T-helper 2 cell (primary cell): ENCODE measurements at places on chromosomes 16 and 17.

DNA sequence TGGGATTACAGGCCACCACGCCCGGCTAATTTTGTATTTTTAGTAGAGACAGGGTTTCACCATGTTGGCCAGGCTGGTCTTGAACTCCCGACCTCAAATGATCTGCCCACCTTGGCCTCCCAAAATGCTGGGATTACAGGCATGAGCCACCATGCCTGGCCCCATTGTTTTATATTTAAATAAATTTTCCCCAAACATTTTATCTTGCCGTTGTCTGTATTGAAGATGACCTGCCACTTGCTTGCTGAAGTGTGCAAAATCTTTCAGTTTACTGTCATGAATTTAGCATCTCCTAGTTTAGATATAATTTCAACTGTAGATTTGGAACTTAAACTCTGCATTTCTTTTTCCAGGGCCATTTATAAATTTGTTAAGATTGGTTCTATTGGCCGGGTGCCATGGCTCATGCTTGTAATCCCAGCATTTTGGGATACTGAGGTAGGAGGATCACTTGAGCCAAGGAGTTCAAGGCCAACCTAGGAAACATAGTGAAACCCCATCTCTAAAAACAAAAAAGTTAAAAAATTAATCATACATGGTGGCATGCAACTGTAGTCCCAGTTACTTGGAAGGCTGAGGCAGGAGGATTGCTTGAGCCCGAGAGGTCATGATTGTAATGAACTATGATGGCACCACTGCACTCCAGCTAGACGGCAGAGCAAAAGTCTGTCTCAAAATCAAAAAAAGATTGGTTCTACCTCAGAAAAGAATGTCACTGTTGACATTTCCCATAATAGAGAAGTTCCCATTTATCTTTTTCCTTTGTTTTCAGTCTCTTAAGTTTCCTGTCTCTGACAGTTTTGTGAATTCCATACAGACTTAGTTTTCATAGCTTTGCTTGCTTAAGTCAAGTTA lies 84.4 kb downstream of the VMP1 start:
- no peak for DNase-seq

GRCh38 chr16:77885571-77886295 lies 97.4 kb downstream of the VAT1L start:
- no peak for DNase-seq

- DNase-seq: no peak
These were observed 108.6 kb upstream of the CLEC3A start for GRCh38 chr16:77913738-77914253.

GRCh38 chr16:81035398-81035974 lies at the start of gene ATMIN:
Gene ATMIN (plus strand): TSS chr16:81035842. CDS start chr16:81035871, 29 bp downstream.
- peak; percentile 79 for DNase-seq

- DNase-seq: no peak
These were observed 24.5 kb downstream of the UNK start for GRCh38 chr17:75808905-75809621.

GRCh38 chr17:77354670-77355455 lies 214.1 kb downstream of the SEC14L1 start:
- no peak for DNase-seq

- DNase-seq: no peak
These were observed 24.7 kb downstream of the PSMD7 start for GRCh38 chr16:74321356-74321755.

GRCh38 chr16:89791278-89791995 lies 25.0 kb downstream of the FANCA start:
- DNase-seq: no peak

GRCh38 chr16:81610144-81610842 lies 165.7 kb downstream of the CMIP start:
- no peak for DNase-seq

DNA sequence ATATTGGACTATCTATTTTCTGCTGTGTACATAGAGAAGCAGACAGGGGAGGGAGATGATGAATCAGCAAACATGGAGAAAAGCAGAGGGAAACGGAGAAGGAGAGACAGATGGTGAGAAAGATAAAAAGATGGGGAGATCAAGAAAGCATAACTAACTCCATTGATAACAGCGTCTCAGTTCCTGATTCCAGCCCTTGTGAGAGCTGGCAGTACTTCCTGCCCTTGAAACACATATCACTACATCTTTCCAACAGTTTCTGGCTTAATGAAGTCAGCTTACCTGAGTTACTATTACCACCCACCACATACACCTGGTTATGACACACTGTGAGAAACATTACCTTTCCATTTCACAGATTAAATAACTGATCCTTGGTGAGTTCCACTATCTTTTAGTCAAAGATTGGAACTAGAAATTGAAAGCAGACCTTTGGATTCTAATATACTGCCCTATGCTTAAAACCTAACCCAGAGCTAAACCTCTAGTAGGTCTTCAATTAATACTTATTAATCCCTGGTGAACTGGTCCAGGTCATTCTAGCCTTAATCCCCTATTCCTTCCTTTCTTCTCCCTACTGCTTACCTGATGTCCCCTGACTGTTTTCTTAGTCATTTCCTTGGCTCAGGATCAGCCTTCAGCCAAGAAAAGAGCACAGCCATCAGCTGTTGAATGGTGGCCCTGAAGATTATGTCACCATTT lies 346.6 kb upstream of the CCL2 start:
- no peak for DNase-seq

GRCh38 chr17:57292091-57292490 lies 35.8 kb downstream of the MSI2 start:
- no peak for DNase-seq

DNA sequence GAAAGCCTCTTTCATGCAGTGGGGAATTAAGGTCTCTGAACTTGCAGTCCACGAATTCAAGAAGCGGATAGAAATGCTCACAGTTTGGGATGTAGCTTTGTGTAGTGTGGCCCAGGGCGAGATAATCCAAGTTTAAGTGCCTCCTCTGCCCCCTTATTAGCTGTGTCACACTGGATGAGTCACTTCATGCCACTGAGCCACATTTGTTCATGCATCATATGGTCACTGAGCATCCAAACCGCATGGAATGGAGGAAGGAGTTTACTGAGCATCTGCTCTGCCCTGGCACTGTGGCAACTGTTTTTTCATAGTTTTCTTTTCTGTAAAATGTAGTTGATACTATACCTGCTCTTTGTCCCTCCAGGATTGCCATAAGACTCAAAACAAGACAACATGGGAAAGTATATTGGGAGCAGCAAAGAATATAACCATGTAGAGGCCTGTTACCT lies 15.1 kb upstream of the DHX8 start:
- no peak for DNase-seq

DNA sequence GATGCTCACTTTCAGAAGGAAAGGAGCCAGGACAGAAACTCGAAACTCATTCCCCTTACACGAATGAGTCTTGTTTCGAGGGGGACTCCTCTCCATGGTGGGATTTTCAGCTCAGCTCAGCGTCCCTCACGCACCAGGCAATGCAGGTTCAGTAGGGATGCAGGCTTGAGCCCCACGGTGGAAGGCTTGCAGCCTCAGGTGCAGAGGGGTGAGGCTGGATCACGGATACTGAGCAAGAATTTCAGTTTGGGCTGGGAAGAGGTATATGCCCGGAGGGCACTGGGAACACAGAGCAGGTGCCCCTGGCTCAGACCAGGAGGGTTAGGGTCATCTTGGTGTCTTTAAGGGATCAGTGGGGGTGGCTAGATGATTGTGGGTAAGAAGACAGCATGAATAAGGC lies 344.9 kb upstream of the TNRC6C start:
- DNase-seq: no peak

DNA sequence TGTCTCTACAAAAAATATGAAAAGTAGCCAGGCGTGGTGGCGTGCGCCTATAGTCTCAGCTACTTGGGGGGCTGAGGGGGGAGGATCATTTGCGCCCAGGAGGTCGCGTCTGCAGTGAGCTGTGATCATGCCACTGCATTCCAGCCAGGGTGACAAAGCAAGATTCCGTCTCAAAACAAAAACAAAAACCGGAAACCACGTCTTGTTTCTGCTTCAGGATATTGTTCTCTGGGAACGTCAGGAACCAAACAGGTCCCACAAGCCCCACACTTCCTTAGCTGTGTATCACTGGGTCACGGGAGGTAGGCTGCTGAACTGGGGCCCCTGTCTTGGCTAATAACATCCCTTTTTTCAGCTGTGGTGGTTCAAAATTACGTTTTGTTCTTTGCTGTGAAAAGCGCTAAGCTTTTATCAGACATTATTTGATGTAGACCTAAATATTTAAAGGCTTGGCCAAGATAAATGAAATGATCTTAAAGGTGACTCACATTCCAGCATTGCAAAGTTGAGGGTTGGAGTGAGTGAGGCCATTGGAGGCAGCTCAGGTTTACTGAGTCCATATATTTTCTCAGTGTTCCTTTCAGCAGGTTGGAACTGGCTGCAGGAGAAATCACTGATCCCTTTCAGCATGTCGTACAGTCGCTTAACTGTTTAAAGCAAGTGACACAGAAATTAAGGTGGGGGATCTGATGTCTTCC lies 16.4 kb upstream of the SEC14L1 start:
- no peak for DNase-seq

GRCh38 chr17:74918906-74919305 lies 4.1 kb downstream of the USH1G start:
- no peak for DNase-seq

DNA sequence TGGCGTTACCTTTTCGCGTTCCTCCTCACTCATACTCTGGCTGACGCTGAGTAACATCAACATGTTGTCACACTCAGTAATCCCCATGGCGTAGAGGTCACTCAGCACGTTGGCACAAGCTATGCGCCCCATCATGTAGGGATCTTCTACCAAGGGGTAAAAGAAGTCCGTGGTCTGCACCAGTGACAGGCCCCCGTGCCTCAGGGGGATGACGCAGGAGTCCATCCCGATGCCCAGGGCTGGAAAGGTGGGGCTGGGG lies 596 bp downstream of the SEPHS2 start:
- no peak for DNase-seq

GRCh38 chr16:51818342-51818944 lies 667.4 kb upstream of the SALL1 start:
- no peak for DNase-seq

- no peak for DNase-seq
These were observed 800.6 kb upstream of the SOX9 start for GRCh38 chr17:71320009-71320796.

DNA sequence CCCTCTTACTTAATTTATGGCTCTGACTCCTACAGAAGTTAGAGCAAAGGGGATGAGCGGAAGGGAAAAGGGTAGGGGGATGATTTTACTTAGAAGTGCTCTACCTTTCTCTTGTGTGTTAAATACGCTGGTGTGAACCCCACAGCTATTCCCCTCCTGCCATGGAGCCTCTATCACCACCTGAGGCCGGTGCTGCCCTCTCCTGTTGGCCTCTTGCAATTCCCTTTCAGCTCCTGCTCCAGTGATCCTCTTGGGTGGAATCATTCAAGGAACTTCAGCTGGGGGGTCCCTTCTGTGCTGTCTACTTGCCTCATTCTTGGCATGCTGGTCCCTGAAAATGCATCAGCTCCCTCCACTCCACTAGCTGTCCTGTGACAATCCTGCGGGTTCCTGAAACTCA lies 41.8 kb upstream of the CDH8 start:
- DNase-seq: no peak

DNA sequence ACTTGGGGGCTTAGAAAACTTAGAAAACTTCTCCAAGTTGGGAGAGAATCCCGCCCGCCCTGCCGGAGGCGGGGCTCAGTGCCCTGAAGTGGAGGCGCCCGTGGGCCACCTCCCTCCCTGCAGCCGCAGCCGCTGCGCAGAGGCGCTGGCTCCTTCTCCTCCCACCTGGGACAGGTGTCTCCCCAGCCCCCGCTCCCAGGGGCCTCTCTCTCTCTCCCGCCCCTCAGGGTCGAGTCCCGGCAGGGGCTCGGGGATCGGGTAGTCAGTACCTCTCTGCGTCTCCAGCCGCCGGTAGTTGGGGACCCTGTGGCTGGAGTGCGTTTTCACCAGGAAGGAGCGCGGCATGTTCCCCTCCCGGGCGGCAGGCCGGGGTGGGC lies 257 bp downstream of the SNAI3 start:
- peak; percentile 41 for DNase-seq

- no peak for DNase-seq
These were observed 156.7 kb downstream of the ZNF423 start for GRCh38 chr16:49698931-49699840.

DNA sequence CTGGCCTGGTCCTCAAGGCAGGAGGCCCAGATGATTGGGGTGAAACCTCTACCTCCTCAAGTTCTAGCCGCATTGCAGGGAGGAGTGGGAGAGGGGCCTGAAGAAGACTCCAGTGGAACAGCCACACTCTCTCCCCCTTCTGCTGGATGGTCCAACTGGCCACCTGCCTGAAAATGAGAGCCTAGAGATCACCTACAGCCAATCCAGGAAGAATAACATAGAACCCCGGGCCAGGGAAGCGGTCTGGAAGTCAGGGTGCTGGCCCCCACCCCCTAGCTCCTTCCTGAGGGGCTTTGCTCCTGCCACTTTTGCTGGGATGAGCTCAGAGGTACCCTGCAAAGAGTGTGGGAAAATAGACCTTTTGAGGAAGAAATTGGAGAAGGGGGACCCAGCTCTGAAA lies 1.8 kb downstream of the SLC6A2 start:
- DNase-seq: no peak

DNA sequence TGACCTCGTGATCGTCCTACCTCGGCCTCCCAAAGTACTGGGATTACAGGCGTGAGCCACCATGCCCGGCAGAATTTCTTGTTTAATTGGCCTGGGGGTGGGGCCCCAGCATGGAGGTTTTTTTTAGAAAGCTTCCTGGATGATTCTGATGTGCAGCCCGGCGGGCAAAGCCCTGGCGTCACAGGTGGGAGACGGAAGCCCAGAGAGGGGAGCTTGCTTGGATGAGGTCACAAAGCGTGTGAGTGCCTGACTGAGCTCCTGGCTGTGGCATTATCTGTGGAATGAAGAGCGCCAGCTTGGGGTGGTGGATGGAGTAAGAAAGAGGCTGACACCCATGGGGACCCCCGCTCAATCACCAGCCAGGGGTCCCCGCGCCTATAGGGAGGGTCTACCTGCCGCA lies 4.1 kb downstream of the VASN start:
- no peak for DNase-seq

GRCh38 chr17:58348038-58348437 lies 4.0 kb downstream of the SUPT4H1 start:
- DNase-seq: no peak

DNA sequence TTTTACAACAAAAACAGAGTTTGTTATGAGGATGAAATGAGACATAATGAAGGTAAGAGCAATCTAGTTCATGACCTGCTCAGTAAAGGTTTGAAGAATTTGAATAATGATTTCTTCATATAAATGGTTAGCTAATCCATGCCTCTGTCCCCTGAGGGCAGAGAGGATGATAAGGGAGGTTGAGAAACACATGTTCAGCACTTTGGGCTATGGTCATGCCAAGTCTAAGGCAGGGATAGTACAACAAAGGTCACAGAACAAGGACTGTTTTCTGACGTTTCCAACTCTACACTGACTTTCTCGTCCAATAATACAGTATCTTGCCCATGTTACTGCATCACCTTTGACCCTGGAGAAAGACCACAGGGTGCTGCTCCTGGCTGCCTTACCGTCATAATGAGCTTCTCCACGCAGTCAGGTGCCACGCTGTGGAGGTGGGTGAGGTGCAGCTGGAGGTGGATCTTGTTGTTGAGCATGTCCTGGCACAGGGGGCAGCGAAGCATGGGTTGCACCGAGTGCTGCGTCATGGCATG lies 236.7 kb downstream of the ZFHX3 start:
- DNase-seq: no peak

- DNase-seq: no peak
These were observed 92.1 kb downstream of the ZDHHC7 start for GRCh38 chr16:84919269-84919668.

- no peak for DNase-seq
These were observed 30.7 kb downstream of the YPEL2 start for GRCh38 chr17:59361916-59362810.
